ENCODE measurements at places on chromosomes 11 and 22.
A peak's percentile ranks its signal among the peaks of the same experiment; 100 is the strongest.

DNA sequence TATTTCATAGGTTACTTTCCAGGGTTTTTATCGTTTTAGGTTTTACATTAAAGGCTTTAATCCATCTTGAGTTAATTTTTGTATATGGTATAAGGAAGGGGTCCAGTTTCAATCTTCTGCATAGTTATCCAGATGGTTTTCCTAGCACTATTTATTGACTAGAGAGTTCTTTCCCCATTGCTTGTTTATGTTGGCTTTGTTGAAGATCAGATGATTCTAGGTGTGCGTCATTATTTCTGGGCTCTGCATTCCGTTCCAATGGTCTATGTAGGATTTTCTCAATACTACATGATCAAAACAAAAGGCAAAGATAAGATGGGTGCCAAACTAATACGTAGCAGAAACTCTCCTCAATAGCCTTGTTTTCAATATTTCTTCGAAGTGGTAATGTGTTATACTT lies 14.3 kb upstream of the RIC3 start:
- DNase-seq, result no peak

DNA sequence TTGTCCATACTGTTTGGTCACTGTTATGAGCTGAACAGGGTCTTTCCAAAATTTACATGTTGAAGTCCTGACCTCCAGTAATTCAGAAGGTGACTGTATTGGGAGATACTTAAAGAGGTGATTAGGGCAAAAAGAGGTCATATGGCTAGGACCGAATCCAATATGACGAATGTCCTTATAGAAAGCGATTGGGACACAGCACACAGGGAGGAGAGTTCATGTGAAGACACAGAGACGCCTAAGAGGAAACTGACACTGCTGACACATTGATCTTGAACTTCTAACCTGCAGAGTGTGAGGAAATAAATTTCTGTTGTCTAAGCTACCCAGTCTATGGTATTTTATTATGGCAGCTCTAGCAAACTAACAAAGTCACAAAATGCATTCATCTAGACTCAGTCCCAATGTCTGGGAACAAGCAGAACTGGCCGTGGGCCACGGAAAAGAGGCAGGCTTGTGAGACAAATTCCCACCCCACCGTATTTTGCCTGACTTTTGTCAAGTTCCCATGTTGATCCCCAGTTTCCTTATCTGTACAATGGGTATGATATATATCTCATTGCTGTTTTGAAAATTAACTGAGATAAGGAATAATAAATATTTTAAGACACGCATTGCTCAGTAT lies 295.0 kb downstream of the NTM start:
- no peak for DNase-seq

DNA sequence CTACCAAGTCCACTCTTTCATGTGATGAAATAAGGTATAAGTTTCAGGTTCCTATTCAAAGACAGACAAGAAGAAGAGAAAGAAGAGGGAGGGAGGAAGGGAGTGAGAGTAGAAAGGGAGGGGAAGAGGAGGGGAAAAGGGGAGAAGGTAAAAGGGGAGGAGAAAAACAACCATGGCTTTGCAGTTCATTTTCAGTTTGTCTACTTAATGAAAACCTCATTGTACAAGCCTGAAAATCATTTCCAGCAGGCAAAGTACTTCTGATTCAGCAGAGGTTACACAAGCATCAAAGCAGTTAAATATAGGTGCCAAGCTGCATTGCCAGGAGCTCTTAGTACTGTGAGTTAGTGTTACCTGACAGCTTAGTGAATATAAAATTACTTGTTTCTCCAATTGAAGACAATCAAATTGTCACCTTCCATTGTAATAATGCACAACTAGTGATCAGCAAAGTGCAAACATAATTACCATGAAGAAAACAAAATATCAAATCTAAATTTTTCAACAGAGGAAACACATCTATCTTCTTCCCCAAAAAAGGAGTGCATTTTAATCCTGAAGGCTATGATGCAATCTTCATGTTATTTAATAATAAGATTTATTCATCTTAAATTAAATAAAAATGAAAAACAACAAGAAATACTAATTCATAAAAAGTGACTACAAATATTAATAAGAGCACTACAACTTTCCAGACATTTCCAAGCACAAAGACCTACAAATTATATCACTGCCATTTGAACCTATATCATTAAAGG lies 8.2 kb downstream of the SOX6 start:
- no peak for DNase-seq

DNA sequence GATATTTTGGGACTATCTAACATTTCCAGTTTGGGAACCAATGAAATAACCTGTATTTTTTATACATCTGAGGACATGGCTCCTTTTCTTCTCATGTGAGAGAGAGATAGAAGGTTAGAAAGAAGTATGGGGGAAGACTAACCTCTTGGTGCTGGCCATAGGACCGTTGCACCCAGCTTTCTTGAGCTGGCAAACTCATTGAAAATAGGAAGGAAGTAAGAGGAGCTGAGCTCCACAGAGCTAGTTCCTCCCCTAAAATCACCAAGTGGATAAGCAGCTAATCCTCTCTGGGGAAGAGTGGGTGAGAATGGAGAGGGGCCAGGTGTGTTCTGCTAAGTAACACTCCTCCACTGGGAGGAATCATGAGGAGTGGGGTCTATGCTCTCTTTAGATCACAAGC lies 387.4 kb upstream of the CADM1 start:
- no peak for DNase-seq

DNA sequence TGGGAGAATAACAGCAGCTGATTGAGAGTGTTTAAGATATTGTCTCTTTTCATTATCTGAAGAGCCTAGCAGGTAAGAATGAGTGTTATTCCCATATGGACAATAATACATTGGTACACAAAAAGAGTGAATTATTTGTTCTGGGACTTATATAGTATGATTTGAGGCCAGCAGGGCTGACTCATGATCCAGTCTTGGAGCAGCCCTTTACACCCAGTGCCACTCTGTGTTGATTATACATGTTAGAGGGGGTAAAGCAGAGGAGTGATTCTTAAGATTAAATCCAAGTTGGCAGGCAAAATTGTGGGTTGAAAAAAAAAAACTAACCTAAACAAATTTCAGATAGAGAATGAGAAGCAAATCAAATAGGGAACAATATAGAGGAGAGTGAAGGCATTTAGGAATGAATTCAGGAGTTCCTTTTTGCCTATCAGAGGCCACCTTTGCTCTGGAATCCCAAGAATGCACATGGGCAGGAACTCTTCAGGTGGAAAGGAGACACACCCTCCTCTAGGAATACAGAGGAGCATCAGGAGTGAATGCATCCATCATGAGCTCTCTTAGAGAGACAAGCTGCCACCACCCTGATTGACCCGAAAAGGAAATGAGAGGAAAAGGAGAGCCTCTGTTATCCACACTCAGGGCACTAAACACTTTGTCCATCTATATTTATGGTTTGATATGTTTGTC lies 19.2 kb upstream of the MRGPRX1 start:
- DNase-seq, result no peak

GRCh38 chr11:9748361-9748970 lies 84.6 kb downstream of the SWAP70 start:
- DNase-seq, result peak; percentile 91

GRCh38 chr22:48523091-48523490 lies 1304.6 kb downstream of the BRD1 start:
- no peak for DNase-seq

DNA sequence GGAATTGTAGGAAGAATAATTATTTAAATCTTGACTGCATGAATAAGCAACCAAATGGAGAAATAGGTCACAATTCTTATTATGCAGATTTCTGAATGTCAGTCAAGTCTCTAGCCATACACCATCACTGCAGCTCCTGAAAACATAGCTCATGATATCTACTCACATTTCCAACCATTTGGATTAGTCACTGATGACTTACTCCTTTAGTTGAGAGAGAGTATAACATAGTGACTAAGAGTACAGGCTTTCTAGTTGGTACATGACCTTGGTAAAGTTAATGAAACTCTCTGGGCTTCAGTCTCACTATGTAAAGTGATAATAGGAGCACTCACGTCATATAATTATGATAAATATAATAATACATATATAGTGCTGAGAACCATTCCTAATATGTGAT lies 265.2 kb downstream of the KCNA4 start:
- DNase-seq, result no peak

- no peak for DNase-seq
Observed at GRCh38 chr11:76444065-76444383, 794 bp upstream of the EMSY start.

DNA sequence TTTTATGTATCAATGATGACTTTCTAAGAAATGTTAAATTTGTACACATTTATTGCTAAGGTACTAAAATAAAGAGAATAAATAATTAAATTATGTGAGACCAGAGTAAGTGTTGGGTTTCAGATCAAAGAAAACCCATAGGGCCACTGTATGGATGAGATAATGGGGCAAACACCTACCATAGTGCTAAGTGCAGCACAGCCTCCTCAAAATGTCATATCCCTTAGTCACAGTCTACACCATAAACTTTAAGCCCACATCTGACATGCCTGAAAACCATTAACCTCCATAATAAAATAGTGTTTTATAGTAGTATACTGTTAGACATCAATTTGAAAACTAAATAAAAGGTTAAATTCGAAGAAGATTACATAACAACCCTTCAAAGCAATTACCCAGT lies 37.5 kb downstream of the SESN3 start:
- DNase-seq, result no peak

- DNase-seq, result no peak
Observed at GRCh38 chr11:26626346-26626745, 54.3 kb upstream of the MUC15 start.

DNA sequence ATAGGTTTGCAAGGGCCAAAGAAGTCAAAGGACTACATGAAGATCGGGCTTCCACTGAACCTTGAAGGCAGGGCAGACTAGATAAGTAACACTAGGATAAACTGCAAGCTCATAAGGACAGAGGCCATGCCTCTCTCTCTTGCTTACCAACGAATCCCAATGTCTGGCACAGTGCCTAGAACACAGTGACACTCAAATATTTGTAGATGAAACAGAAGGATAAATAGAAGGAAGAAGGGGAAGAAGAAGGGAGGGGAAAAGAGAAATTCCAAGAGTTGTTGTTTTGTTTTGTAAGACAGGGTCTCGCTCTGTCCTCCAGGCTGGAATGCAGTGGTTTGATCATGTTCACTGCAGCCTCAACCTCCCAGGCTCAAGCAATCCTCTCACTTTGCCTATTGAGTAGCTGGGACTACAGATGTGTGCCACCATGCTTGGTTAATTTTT lies 26.9 kb downstream of the SIK3 start:
- no peak for DNase-seq

- DNase-seq, result no peak
Observed at GRCh38 chr22:42078469-42079318, 806 bp upstream of the SMDT1 start.

GRCh38 chr11:61345954-61346843 lies 13.2 kb downstream of the TKFC start:
- DNase-seq, result no peak

DNA sequence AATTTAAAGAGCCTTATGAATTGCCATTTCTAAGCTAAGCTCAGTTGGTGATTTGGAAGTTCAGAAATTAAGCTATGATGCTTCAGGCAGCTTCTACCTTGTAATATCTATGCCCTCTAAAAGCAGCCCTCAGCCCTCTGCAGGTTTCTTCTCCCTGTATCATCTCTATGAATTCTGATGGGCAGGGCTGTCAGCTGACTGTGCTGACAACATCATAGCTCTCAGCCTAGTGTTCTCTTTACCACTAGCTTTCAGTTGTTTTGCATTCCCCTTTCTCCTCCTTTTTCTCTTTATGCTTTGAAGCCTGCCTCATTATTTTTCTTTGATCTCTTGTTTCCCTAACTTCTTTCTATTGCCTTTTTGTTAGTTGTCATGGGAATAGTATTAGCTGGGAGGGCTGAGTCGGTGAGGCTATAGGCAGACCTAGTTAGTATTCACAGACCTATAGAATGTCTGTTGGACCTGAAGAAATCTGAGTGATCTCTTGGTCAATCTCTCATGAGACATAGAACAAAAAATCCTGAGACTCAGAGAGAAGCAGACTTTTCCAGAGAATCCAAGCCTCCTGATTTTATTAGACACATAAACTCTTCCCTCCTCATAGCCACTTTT lies 535.4 kb downstream of the RAB38 start:
- DNase-seq, result no peak

- no peak for DNase-seq
Observed at GRCh38 chr11:14953904-14954303, 18.2 kb downstream of the CALCA start.

- no peak for DNase-seq
Observed at GRCh38 chr22:42360348-42360747, 71.9 kb downstream of the NFAM1 start.

- DNase-seq, result peak; percentile 51
Observed at GRCh38 chr11:9759519-9760192, 95.8 kb downstream of the SWAP70 start.

DNA sequence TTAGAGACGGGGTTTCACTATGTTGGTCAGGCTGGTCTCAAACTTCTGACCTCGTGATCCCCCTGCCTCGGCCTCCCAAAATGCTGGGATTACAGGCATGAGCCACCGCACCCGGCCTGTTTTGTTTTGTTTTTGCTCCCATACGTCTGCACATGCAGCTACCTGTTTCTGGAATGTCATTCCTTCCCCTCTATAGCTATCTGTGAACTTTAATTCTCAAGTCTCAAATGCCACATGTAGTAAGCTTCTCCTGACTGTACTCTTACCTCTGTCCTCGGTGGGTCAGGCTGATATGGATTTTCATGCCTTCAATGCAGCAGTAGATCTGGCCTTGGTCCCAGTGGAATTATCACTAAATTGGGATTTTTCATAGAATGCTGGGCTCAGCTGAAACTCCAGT lies 12.4 kb upstream of the SWAP70 start:
- DNase-seq, result no peak

DNA sequence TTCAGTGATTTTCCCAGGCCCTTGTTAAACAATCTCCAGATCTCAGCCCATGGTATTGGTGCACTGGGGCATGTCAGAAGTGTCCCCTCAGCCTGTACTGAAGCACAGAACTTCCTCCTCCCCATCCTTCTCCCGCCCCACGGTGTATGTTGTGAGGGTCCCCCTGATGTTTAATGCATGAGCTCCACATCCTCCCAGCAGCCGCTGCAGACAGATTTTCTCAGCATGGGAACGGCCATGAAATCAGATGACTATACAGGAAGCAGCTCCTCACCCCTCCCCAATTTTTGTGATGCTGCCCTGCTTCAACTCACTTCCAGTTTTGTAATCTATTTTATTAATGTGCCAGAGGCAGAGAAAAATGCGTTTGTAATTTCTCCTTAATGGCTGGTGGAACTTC lies 406.0 kb downstream of the MIAT start:
- no peak for DNase-seq

DNA sequence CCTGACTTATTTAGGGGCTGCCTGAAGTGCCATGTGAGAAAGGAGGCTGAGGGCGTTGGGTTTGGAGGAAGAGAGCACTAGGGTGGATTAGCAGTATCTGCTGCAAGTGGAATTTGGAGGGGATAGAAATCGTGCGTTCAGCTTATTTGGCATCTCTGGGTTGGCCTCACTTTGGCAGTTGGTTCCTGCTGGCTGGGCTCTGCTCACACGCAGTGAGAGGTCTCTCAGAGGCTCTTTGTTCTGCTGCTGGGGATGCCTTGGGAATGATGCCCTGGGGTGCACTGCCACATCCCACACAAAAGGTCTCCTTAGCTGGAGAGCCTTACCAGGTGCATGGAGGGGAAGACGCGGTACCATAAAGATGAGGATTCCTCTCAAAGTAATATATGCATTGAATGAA lies 17.7 kb upstream of the MICAL2 start:
- no peak for DNase-seq

- no peak for DNase-seq
Observed at GRCh38 chr11:41003339-41004282, 455.8 kb downstream of the LRRC4C start.

GRCh38 chr11:114058026-114058706 lies 1.3 kb upstream of the ZBTB16 start:
- no peak for DNase-seq

- peak; percentile 34 for DNase-seq
Observed at GRCh38 chr11:62402226-62402959, 16.4 kb upstream of the SCGB1A1 start.

GRCh38 chr11:68025047-68025446 lies 5.4 kb upstream of the NDUFS8 start:
- no peak for DNase-seq

All from T-helper 2 cell (primary cell).